ENCODE measurements at places on chromosomes 7 and 10. TPM values are rescaled to one million over a fixed set of nuclear protein-coding genes. Genes with fewer than 3 reads are reported as not detected.

DNA sequence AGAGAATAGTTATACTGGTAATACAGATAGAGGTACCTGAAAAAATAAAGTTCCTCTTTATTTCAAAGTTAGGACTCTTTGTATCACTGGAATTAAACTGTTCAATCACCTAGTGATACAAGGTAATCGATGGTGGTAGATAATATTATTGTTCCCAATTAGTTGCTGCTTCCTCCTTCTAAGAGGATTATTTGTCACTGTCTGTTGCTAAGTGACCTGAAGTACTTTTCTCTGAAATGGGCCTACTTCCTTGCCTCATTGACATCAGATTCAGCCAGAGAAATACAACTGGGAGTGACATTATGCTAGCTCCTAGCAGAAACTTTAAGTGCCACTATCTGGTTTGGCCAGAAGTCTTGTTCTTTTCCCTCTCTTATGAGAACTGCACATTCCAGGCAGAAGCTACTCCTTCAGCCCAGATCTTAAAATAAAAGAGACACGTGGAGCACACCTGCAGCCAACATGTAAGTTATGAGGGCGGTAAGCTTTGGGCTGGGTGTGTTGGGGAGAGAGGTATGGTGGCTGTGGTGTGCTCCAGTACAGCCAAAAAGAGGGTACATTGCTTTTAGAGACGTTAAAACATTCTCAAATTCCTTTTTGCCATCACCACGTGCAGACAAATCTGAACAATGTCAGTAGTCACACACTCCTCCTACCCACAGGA, 54.8 kb downstream of the MINDY3 start:
- no peak for DNase-seq

- no peak for DNase-seq
Observed at GRCh38 chr10:311901-312665, 176.8 kb downstream of the ZMYND11 start.

DNA sequence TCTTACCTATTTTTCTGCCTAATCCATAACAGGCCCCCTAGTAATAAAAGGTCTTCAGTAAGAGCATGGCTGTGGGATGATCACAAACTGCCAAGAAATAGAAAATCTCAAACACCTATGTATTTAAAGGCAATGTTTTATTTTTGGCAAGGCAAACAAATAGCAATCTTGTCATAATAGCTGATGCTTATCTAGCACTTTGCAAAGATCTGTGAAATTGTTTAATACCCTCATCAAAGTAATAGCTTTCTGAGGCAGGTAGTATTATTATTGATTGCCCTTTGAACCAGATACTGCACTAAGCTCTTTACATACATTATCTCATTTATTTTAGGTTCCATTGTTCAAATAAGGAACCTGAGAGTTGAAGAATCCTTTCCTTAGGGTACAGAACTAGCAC, 1.6 kb upstream of the CADPS2 start:
- DNase-seq: no peak

DNA sequence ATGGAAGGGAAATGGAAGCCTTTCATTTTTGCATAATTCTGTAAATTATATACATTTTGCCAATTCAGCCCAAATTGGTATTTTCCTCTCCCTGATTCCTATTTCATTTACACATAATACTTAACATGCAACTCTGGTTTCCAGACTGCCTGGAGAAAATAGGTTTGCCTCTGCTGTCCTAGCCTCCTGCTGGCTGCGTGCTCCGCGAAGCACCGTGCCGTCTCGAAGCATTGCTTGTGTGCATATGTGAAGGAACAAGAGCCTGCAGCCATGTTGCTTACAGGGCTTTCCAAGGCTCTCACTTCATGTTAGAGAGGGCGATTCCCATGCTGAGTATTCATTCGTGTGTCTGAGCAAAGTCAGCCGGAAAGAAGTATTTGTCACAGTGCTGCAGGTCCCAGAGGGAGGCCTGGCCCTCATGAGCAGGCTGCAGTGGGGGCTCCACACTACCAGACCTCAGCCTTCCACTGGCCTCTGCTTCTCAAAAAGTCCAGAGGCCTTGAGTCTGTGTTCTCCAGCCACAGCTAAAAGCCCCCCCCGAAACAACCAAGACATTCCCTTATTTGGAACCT, 66.5 kb downstream of the CLRN3 start:
- DNase-seq: no peak

DNA sequence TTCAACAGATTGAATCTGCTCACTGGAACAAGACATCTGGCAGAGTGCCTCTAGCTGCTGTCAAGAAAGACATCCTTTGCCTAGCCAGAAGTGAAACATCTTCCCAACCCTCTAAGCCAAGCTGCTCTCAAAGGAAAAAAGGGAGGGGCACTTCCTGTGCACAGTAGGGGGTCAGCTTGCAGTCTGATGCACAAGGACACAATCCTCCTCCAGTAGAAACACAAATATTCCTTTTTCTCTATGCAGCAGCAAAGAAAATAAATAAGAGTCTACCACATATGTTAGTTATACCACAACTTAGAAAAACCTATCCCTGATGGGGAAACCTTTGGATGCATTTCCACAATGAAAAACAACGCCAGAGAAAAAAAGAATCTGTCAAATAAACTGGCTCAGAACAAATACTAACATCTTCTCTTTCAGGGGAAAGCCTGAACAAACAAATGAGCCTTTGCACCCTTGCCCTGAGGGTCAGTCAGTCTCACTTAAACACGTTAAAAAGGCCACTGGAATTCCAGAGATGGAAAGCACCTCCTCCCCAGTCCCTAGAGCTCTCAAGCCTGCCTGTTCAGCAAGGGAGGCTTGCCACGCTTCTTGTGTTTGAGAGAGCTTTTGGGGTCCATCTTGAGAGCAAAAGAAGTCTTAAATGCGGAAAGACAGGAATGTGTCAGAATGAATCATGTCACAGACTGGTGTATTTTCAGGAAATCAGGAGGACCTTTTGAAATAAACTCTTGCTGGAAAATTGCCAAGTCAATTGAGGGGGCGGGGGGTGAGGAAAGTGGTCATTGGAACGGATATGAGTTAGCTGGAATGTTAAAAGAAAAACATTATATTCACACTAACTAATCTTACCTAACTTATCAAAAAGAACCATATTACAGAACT, 7.5 kb downstream of the LAMB1 start:
- DNase-seq: peak; percentile 95

DNA sequence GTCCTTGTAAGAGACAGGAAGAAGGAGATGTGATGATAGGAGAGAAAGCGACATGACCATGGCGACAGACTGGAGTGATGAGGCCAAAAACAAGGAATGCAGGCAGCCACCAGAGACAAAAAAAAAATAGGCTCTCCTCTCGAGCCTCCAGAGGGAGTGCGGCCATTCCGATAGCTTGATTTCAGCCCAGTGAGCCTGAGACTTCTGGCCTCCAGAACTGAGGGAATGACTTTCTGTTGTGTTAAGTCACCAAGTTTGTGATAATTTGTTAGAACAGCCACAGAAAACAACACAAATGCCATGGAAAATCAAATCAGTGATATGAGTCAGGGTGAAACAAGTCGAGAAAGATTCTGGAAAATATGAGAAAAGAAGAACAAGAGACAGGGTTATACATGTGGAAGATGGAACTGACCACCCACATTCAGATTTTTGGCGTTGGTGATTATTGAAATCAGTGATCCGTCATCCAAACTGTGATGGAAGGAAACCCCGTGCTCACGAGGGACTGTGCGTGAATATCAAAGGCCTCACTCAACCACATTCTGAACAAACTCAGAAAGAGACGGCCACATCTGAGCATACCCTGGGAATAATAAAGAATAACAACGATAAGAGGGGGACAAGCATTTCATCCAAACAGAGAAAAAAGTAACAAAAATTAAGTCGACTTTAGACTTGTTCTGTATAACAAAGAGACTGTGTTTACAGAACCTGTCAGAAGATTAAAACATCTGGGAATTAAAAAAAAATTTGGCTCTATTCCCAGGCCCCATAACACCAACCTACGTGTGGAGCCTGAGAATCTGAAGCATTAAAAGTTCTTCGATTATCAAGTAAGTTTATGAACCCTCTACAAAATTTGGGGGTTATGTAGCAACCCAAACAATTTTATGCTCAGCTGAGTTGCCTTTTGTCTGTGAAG, 72.1 kb downstream of the EEPD1 start:
- no peak for DNase-seq

DNA sequence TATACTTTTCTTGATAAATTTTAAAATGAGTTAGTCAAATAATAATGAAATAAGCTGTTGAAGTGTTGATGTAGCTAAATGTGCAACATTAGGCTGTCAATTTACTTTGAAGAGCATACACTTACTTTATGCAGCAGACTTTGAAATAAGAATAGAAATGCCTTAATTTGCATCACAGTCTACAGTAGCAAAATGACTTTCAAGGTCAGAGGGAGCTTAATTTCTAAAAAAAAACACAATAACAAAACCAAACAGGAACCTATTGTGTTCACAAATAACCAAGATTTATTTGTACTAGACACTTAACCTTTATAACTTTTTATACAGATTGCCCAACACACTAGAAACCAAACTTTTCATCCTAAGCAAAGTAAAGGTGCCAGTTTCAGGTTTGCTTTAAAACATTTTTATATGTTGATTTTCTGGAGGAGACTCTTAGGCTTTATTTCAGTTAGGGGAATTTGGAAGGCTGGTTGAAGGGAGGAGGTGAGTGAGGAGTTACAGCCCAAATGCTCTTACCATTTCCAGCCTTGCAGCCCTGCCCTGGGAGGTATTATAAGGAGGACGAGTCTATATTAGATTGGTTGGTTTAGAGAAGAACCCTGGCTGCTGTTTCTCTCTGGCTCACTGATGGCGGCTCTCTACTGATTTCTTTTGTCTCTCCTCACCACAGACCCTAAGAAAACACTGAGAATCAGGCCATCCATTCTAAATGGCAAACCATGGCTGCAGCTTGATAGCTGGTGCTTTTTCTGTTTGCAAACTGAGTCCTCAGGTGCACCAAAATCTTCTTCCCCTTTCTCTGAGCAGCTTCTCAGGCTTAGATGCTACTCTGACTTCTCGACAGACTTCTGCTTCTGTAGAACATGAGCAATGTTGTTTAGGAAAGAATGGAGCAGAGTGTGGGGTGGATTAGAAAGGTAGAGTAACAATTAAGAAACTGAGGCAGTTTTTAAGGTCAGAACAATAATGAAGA, 55.2 kb upstream of the RPA3 start:
- DNase-seq: no peak

DNA sequence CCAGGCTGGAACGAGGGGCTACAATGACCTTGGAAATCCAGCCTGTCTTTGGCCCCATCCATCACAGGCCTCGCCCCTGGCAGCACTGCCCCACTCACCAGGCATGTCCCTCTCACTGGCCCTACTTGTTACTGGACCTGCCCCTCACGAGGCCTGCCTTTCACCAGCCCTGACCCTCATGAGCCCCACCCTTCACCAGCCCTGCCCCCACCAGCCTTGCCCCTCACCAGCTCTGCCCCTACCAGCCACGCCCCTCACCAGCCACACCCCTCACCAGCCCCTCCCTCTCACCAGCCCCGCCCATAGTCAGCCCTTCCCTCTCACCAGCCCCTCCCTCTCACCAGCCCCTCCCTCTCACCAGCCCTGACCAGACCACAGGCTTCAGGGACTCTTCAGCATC, 57.8 kb downstream of the COL26A1 start:
- DNase-seq: peak; percentile 79

- no peak for DNase-seq
Observed at GRCh38 chr7:82289152-82289535, 154.4 kb downstream of the CACNA2D1 start.

DNA sequence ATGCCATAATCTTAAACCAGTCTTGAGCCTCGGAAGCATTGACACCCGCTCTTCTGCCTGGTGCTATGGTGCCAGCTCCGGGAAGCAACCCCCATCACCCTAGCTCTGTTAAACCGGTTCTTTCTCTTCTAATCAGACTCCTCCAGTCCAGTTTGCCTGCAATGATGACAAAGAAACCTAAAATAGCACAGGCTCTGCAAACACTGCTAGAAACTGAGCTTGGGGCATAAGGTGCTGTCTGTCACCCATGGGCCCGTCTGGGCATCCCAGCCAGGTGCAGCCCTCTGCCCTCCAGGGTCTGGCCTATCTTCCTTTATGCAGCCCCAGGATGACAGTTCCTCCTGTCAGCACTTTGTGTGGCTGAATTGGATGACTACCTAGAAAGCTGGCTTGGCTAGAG, 14.2 kb upstream of the CAMK2G start:
- no peak for DNase-seq

- no peak for DNase-seq
Observed at GRCh38 chr10:19977097-19977521, 160.9 kb downstream of the PLXDC2 start.

GRCh38 chr10:33410096-33410859, 75.8 kb upstream of the NRP1 start:
- peak; percentile 40 for DNase-seq

DNA sequence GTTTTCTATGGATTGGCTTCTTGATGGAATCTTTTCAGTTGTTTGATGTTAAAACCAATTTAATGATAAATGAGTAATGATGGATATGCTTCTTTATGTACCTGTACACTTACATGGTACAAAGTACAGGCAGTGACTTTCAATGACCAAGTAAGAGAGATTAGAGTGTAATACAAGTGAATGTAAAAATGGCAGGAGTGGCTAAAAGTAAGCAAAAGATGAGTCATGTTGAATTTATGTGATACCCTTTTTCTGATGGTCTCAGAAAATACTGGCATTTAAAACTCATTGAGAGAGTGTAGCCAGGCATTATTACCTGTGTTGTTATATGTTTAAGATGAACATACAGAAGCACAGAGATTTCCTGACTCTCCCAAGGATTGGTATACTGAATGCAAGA, 97.1 kb downstream of the GPR85 start:
- no peak for DNase-seq

DNA sequence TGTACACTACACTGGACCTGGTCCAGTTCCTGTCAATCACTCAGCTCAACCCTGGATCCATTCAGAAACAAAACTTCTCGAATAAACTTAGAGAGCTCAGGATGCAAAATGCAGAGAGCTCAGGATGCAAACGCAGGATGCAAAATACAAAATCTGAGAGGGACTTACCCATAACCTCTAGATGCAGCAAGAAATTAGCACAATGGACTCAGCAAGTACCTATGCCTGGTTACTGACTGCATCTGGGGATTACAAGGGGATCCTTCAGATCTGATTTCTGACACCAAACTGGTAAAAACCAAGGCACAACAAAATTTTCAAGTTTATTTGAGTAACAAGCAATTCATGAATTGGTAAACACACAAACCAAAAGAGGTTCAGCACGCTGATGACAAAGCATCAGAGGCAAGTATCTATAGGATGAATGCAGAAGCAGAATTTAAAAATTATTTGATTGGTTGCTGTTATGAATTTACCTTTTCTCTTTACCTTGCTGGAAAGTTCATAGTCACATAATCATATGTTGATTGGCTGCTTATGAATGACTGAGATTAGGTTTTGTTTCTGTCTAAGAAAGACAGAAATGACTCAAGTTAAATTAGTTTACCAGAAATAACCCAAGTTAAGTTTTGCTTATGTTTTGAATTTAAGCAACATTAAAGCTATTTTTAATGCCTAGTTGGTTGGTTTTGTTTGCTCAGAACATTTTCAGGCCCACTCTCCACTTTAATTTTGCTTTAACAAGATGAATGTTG, 11.4 kb downstream of the GIMAP6 start:
- no peak for DNase-seq

The FAM237B gene
- total RNA-seq: not detected

The IMPDH1 gene
- total RNA-seq: 81.1 TPM

The ZNF777 gene
- total RNA-seq: 11.4 TPM

The ZNF33B gene
- 3.4 TPM for total RNA-seq

The ZNF12 gene
- 6.3 TPM for total RNA-seq

The STARD3NL gene
- total RNA-seq: 146 TPM

The TSPAN12 gene
- 15.9 TPM for total RNA-seq

The ALDH18A1 gene
- total RNA-seq: 56.6 TPM

The SPDYE9 gene
- not detected for total RNA-seq

The PPP1R17 gene
- total RNA-seq: not detected

The SAP25 gene
- total RNA-seq: 0.80 TPM

The UNCX gene
- total RNA-seq: not detected

The FKBP14 gene
- total RNA-seq: 54.4 TPM

The RNF133 gene
- not detected for total RNA-seq

The CALY gene
- not detected for total RNA-seq

Data from Daoy (cell line).